ENCODE measurements at places on chromosomes 2 and 18.

DNA sequence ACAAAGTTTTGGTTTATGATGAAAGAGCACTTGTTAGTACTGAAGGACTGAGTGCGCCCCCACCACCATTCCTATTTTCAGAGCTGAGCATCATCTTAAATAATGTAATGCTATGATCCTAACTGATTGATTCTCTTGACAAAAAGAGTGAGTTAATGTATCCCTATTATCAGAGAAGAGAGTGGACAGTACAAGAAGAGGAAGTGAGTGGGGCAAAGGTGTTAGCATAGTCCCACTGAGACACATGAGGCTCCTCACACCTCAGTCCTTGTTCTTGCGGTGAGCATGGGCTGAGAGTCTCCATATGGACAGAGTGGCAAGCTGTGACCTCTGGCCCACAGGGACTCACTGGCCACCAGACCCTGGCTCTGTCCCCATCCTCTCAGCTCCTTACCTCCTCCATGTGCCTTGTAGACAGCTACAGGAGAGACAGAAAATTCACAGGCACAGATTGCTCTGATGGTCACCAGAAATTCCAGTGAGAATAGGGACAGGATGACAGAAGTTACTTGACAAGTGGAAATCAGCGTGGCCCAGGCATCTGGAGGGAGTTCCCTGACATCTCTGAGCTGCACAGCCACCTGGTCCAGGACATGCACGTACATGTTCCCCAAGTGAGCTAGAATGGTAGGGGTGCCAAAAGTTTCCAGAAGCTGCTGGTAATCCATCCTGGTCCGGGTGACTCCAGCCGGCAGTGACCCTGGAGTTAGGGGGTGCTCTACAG is 32.6 kb downstream of the NAPG start:
- DNase-seq, result no peak

DNA sequence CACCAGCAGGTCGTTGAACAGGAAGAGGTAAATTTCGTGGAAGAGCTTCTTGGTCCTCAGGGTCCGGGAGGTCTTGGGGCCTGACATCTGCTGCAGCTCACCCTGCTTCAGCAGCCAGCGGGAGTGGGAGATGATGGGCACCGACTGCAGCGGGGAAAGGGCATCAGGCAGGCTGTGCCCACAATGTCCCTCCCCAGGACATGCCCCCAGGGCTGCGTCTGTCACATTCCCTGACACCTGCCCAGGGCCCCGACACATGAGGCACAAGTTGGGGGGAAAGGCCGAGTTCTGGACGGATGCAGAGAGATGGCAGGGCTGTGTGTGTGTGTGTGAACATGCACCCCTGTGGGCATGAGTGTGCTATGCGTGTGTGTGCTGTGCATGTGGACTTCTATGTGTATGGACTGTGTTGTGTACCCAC is 13.9 kb downstream of the SNORC start:
- no peak for DNase-seq

GRCh38 chr2:82985572-82986197 is 1473.4 kb downstream of the SUCLG1 start:
- DNase-seq, result no peak

GRCh38 chr2:24919037-24919505 is 966 bp downstream of the ADCY3 start:
- peak; percentile 73 for DNase-seq

Data from activated CD4-positive, alpha-beta T cell treated with anti-CD3 and anti-CD28 coated beads for 48 hours (primary cell).